Activated CD8-positive, alpha-beta memory T cell treated with anti-CD3 and anti-CD28 coated beads for 1 hour (primary cell): ENCODE measurements at places on chromosomes 16 and 17.

DNA sequence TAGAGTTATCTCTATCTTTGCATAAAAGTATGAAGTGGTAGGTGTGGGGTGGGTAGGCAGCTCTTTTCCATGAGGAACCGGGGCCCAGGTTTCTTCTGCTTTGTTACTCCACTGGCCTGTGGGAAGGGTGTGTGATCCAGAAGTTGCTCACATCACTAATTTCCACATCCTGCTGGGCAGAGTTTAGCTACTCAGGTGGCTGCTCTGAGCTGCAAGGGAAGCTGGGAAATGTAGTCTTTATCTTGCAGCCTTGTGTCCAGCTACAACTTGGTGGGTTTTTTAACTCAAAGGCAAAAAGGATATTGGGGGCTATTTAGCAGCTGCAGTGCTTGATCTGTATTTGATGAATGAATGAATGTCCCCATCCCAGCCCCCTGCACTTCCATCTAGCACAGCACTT, 335.3 kb downstream of the SNX29 start:
- no peak for DNase-seq

DNA sequence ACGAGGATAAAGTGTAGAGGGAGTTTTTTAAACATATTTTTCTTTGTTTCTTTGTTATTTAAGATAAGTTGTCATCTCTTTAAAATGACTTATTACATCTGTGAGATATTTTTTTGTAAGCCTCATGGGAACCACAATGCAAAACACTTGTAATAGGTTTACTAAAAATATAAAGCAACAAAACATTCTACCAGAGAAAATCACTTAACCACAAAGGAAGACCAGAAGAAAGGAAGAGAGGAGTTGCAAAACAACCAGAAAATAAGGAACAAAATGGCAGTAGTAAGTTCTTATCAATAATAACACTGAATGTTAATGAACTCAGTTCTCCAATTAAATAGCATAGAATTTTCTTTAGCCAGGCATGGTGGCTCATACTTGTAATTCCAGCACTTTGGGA, 22.9 kb downstream of the DHRS7B start:
- no peak for DNase-seq

DNA sequence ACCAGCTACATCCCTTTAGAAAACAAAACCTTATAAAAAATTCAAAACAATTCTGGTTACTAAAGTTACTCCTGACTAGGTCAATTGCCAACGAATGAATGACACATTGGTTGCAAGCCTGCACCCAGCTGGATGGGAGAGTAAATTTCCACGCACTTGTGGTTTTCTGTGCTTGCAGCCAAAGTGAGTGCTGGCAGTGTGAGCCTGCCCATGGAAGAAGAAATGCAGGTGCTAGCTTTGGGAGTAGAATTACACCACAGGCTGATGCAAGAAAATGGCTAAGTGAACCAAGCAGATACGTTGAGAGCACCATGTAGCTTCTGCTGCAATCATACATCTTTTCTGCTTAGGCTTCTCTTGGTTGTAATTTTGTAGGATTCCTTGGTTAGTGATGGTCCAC, 74.6 kb downstream of the SYCE1L start:
- DNase-seq, result no peak

DNA sequence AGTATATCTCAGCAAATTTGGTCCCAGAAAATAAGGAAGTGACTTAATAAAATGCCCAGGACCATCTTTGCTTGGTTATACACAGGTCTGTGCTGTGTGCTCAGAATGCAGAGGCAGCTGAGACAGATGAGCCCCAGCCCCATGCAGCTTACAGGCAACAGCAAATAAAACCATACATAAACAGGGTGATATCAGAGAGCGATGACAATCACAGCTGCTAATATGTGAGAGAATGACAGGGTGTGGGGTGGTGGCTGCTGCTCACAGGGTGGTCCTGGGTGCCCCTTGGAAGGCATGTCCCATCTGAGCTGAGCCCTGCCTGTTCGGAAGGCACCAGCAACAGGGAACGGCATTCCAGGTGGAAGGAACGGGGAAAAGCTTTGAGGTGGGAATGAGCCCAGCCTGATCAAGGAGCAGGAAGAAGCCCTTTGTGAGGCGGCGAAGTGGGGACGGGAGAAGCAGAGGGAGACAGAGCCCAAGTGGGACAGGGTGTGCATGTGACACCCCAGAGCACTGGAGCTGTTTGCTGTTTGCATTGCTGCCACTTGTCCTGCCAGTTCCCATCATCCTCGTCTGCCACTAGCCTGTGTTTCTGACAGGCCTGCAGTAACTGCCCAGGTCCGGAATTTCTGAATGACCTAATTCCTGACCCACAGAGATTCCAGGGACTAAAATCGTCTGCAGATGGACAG, 150.5 kb downstream of the KATNIP start:
- no peak for DNase-seq

GRCh38 chr16:85117418-85117817, 5.1 kb upstream of the CIBAR2 start:
- no peak for DNase-seq

DNA sequence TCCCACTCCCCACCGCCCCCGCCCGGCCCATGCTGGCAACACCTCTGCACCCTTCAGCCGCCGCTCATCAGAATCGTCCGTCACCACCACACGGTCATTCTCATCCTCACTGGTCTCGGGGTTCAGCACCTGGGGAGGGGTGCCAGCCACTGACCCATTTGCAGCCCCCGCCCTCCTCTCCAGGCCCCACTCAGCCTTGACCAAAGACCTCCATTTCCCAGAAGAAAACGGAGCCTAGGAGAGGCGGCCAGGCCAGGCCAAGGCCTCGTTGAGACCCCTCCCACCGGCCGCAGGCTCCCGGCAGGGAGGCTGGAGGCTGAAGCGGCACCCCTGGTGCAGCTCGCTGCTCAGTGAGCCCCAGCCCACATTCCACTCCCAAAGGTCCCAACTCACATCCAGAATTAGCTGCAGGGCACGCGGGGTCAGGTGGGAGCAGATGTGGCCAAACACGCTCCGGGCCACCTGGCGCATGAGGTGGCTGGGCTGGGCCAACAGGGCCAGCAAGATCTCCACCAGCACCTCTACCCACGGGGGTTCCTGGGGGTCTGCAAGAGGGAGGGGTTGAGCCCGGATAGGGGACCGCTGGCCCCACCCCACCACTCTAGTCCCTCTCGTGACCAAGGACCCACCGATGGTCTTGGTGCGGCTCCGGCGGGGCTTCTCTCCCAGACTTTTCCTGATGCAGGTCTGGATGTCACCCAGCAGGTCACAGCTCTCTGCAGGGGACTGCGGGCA, 9.8 kb downstream of the MYBBP1A start:
- DNase-seq, result no peak

GRCh38 chr17:75077496-75078283, 10.1 kb upstream of the SLC16A5 start:
- no peak for DNase-seq

DNA sequence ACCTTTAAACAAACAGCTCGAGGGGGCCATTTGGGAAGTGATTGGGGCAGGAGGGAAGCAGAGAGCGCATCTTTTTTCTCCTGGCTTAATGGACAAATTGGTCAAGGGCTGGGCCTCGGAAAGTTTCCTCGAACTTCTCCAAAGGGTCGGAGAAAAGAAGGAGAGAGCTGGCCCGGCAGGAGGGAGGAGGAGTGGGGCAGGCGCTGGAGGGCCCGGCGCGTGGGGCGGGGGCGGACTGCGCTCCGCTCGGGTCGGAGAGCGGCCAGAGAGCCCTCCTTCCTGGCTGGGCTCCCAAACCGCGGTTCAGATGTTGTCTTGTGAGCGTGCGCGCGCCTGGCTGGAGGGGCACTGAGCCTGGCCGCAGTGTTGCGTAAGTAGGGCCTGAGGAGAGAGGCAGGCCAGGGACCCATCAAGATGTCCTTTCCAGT, 1.2 kb downstream of the MMP2 start:
- no peak for DNase-seq
